ENCODE measurements at places on chromosomes 6 and 20.

- DNase-seq = no peak
Observed at GRCh38 chr6:89204096-89204495, 13.1 kb downstream of the GABRR1 start.

DNA sequence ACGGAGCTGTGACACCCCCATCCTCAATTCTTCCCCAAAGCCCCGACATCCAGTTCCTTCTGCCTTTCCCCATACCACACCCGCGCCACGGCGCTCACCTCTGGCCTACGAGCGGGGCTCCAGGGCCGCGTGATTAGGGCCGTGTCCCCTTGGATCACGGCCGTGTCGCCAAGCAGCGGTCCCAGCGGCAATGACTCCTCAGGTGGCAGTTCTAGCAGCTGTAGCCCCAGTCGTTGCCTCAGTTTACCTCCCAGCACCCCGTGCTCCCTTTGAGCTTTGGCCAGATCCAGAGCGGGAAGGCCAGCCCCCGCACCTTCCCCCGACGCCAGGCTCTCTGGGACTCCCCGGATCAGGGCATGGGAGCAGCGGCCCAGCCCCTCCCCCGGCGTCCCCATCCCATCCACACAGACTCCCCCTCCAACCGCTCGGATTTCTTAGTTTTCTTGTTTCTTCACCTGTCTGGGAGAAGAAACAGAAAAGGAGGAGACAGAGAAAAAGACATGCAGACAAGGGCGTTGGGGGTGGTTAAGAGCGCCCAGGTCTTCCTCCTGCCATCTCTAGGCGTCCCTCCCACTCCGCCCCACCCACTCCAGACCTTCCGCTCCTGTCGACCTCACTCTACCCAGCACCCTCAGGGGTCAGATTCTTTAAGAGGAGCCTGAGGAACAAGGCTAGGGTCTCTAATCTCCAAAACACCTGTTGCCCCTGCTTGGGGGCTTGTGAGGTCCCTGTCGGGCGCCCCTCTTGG is at the start of gene DDAH2:
DDAH2 (minus strand) TSS at position 533 of the 748 bp plus-strand sequence; CDS start at position 395, 138 bp downstream.
- no peak for DNase-seq

DNA sequence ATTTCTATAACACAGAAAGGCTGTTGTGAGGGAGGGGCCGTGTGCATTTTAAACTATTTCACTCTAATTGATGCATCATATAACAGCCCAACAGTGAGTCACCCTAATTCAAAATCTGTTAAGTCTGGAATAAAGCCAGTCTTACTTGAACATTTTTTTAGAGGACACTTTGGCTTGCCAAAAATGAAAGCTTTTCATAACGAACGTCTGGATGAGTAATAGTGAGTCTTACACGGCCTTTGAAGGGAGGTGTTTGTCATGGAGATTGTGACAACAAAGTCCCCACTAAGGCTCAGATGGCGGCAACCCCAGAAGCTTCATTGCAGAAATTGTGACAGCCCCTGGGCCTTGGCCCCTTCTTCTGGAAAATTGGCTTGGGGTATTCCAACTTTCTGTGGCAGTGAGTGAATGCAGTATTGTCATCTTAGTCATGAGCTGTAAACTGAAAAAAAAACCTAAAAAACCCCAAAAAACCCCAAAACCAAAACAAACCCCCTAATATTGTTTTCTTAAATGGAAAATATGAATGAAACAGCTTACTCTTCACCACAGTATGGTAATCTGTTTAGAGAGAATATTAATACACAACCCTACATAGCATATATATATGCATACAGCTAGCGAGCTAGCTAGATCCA is 92.6 kb upstream of the CLDN20 start:
- peak; percentile 41 for DNase-seq

GRCh38 chr20:24993337-24994185 is 1.0 kb upstream of the APMAP start:
- DNase-seq = peak; percentile 15

GRCh38 chr6:35691027-35691824 is 2.5 kb upstream of the FKBP5 start:
- no peak for DNase-seq

GRCh38 chr6:27133281-27134227 is 113.9 kb upstream of the PRSS16 start:
- DNase-seq = peak; percentile 64

DNA sequence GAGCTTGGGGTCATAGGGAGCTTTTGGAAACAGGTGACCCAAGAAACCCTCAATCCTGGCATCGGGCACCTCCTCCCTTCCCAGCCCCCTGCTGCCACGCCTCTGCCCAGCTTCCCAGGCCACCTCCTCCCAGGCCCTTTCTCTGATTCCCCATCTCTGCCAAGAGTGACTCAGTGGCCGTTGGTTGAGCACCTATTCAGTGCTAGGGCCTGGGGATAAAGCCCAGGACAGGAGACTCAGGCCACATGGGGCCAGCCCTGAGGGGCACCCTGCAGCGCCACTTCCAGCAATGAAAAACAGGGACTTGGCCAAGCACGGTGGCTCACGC is 110.1 kb downstream of the ASXL1 start:
- DNase-seq = no peak

- DNase-seq = no peak
Observed at GRCh38 chr6:113597231-113597583, 259.9 kb upstream of the MARCKS start.

DNA sequence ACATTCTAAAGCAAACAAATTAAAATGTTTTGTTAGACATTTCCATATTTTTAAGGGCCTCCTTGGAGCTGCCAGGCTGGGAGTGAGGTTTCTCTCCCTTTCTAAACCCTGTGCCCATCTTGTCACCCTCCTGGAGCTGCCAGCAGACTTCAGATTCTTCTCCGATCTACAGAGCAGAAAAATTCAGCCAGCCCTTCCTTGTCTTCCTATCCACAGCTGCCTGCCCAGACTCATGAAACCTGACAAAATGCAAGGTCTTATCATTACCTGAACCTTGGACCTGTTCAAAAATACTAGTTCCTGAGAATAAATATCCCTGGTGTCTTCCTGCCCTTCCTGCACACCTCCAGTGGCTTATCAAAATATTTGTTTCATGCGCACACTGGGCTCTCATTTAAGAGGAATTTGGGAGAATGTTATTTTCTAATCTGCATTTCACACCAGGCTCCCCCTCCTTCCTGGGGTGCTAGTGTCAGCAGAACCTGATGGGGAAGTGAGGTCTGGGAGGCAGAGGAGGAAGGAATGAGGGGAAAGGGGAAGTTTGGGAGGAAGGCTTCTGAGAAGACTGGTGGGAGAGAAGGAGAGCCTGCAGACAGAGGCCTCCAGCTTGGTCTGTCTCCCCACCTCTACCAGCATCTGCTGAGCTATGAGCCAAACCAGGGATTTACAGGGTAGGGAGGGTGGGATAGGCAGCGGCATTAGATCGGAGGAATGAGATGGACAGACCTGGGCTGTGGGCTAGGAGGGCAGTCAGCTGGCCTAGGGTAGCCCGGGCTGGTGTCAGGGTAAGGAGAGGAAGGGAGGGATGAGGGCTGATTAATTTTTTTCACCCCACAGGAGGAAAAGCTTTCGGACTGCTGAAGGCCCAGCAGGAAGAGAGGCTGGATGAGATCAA is at the start of gene AIF1:
AIF1 (plus strand) TSS at position 551 of the 895 bp plus-strand sequence; CDS start at position 647, 96 bp downstream.
- DNase-seq = no peak

Measured in DMS 273 treated with DMSO at 0.1 percent for 48 hours (cell line).